ENCODE measurements at places on chromosomes 3 and 15.
A peak's percentile ranks its signal among the peaks of the same experiment; 100 is the strongest.

GRCh38 chr3:45554006-45554666 lies 40.4 kb upstream of the LIMD1 start:
- DNase-seq: no peak

DNA sequence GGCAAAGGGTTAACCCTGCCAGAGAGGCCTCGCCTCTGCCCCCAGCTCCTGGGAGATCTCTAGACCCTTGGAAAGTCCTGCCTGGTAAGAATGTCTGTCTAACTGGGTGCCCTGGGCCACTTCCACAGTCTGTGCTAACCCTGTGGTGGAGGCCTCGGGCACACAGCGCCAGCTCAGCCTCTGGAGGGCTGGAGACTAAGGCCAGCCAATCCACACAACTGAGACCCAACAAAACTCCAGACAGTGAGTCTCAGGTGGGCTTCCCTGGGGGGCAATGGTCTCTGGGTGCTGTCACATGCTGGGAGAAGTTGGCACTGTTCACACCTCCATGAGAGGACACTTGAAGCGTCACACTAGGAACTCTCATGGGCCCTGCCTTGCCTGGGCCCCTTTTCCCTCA lies 19.5 kb downstream of the ZXDC start:
- no peak for DNase-seq

- DNase-seq: no peak
These were observed 24.3 kb downstream of the ARHGAP11B start for GRCh38 chr15:30650012-30650929.

DNA sequence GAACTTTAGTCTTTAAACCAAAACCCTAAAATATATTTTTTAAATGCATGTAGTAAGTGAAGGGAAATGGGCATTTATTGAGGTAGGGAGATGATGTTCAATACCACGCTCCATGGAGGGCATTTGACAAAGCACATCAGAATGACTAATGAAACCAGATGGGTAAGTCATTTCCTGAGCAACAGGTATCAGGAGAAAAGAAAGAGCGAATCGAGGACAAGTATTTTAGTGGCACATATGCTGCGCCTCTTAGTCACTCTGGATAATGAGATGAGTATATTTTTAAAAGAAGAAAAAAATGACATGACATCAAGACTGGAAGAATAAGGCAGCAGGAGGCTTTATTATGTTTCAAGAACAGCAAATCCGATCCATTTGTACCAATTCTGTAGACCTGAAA lies 129.0 kb upstream of the ARHGEF3 start:
- DNase-seq: no peak

DNA sequence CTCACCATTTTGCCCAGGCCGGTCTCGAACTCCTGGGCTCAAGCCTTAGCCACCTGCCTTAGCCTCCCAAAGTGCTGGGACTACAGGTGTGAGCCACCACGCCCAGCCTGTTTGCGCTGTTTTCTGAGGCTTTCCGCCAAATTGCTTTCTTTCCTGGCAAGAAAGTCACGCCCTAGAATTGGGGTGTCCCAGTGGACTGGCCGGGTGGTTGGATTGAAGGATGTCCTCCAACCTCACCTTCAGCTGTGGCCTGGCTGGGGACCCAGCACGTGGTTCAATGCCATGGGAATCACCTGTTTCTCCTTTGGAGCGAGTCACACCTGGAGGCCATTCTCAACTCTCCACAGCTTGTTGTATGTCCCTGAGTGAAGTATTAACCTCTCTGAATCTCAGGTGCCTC lies 5.8 kb upstream of the ANKDD1A start:
- DNase-seq: no peak

GRCh38 chr3:71542521-71543370 lies 40.8 kb downstream of the FOXP1 start:
- DNase-seq: no peak

GRCh38 chr15:66940368-66940767 lies 125.0 kb upstream of the SMAD3 start:
- DNase-seq: no peak

DNA sequence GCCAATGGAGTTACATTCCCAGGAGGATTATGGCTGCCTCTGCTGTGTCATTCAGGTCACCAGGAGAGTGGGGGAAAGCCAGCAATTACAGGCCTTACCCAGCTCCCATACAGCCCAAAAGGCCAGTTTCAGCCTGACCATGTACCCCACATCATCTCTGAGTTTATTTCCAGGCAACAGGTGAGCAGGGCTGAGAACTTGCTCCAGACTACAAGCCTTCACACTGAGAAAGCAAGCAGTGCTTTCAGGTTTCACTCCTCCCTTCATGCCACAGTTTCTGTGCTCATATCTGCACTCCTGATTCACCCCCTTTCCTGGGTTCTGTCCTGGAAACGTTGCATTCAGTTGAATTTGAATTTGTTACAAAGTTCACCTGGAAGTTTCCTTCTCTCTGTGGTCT lies 68.1 kb upstream of the ABI3BP start:
- no peak for DNase-seq

DNA sequence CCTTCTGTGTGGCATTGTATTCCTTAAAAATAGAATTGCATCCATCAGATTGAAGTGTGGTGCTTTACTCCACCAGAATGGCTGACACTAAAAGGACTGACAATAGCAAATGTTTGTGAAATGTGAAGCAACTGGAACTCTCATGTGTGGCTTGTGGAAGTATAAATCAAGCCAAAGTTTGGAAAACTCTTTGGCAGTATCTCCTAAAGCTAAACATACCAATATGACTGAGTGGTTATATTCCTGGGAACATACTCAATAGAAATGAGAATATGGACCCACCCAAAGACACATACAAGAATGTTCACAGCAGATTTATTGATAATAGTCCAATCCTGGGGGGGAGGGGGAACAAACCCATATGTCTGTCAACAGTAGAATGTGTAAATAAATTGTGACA lies 87.1 kb downstream of the RARB start:
- DNase-seq: no peak

- no peak for DNase-seq
These were observed 13.9 kb downstream of the NLGN1 start for GRCh38 chr3:173411375-173411973.

DNA sequence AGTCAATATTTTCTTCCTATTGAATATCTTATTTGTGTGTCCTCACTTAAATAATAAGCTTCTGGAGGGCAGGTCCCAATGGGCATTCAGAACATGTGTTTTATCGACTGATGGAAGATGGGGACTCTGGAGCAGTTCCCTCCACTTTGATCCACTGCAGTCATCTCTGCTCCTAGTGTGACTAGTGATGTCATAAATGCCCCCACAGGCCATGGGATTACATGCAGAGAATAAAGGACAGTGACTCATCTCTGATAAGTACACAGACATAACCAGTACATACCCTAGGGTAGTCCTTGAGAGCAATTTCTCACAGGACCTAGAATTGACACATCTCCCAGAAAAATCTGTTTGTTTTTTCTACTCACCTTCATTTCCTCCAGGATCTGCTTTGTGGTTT lies 49.4 kb upstream of the FMN1 start:
- DNase-seq: no peak

DNA sequence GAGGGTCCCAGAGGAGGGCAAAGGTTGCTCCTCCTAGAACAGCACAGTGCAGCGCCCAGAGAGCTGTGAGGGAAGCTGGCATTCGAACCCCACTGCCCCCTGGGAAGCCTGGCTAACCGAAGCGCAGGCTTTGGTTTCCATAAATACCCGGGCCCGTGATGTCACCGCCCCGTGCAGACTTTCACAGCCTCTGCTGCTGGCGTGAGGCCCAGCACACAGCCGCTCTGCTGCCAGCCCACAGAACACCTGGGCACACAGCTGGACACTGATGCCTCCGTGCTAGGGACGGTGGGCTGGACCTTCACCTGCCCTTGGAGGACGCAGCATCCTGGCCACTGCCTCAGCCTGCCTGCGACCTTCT lies 1.0 kb downstream of the IQSEC1 start:
- peak; percentile 42 for DNase-seq

- no peak for DNase-seq
These were observed 226.5 kb upstream of the GPR149 start for GRCh38 chr3:154656486-154656885.

GRCh38 chr15:71495398-71495780 lies 315.0 kb upstream of the NR2E3 start:
- DNase-seq: no peak

DNA sequence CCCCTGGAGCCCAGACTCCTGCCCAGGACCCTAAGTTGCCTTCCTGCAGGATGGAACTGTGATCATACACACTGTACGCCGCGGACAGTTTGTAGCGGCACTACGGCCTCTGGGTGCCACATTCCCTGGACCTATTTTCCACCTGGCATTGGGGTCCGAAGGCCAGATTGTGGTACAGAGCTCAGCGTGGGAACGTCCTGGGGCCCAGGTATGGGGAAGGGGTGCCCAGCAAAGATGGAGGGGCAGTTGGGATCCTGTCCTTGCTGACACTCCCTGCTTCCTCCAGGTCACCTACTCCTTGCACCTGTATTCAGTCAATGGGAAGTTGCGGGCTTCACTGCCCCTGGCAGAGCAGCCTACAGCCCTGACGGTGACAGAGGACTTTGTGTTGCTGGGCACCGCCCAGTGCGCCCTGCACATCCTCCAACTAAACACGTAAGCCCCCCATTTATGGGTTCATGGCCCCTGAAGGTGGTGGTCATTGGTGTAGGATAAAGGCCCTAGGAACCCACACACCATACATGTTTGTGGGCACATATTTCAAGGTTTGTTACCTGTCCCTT lies 28.8 kb downstream of the NBEAL2 start:
- DNase-seq: no peak

DNA sequence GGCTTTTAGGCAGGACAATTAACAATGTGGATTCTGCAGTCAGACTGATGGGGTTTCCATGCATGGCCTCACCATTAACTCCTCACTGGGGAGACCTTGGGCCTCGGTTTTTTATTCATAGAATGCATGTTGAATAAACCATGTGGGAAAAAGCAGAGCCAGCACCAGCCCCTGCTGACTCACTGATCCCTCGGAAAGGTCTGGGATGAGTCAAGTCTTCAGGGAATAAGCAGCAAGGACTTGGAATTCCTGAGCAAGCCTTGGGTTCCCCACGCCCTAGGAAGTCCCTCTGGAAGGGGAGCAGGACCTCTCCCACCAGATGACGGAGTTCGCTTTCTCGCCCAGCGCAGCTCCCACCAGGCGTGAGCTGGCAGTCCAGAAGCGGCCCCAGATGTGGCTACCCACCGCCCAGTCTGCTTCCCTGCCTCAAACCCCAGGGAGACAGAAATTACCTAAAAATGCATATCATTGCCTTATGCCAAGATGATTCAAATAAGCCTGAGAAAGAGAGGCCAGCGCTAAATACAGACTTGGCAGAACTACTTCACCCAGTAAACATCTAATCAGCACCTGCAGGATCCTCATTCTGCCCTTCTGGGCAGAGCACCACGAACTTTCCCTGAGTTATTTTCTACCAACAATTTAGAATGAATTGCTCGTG lies 45.4 kb downstream of the BTD start:
- DNase-seq: no peak

- no peak for DNase-seq
These were observed 13.7 kb upstream of the STRIT1 start for GRCh38 chr3:155307183-155307582.

- DNase-seq: no peak
These were observed 23.8 kb downstream of the AP3S2 start for GRCh38 chr15:89870006-89870405.

GRCh38 chr3:119481079-119481478 lies 12.3 kb downstream of the POGLUT1 start:
- no peak for DNase-seq

DNA sequence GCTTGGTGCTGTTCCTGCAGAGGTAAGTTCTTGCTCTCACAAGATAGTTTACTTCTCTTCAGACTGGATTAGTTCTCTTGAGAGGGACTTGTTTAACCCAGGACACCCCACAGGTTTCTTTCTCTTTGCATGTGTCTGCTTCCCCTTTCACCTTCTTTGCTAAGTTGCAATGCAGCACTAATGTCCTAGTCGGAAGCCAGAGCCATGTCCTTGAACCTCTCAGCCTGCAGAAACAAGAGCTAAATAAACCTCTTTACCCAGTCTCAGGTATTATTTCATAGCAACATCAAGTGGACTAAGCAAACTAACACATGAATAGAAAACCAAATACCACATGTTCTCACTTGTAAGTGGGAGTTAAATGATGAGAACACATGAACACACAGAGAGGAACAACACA lies 915.2 kb downstream of the NSUN3 start:
- DNase-seq: peak; percentile 52

DNA sequence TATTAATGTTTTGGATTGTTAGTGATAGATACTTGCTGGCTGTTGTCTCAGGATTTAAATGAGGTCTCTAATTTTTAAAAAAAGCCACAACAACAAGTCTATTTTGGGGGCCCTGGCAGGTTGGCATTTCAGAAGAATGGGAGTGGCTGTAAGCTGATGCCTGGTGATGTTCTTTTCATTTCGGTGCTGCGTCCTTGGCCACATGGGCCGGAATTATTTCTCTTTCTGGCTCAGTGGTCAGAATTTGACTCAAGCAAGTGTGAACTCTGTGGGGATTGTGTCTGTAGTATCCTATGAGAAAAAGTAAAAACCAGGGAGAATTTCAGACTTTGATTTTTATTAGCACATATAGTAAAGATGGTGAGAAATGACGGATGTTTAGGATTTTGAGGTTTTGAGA lies 203.0 kb downstream of the AKAP13 start:
- no peak for DNase-seq

GRCh38 chr3:97942801-97943546 lies 29.3 kb downstream of the RIOX2 start:
- DNase-seq: no peak

GRCh38 chr3:164018500-164018899 lies 1059.8 kb downstream of the SI start:
- no peak for DNase-seq
